ENCODE measurements at places on chromosomes 4 and X. TPM values are rescaled to one million over a fixed set of nuclear protein-coding genes. Genes with fewer than 3 reads are reported as not detected.

Gene TBX22
- 0.05 TPM for total RNA-seq

Gene SPOCK3
- total RNA-seq, result 1.2 TPM

Gene SPATA4
- not detected for total RNA-seq

Gene ATP2B3
- total RNA-seq, result 0.09 TPM

- no peaks in the 10 kb centered on the region for H3K27me3 ChIP-seq
- H3K36me3 ChIP-seq, result no peaks in the 10 kb centered on the region
- H3K27ac ChIP-seq, result no peak overlapping the region
- H3K4me3 ChIP-seq, result no peak overlapping the region
- no peaks in the 10 kb centered on the region for H3K4me1 ChIP-seq
Measured at GRCh38 chr4:58111818-58112217, 1001.6 kb upstream of the IGFBP7 start.

DNA sequence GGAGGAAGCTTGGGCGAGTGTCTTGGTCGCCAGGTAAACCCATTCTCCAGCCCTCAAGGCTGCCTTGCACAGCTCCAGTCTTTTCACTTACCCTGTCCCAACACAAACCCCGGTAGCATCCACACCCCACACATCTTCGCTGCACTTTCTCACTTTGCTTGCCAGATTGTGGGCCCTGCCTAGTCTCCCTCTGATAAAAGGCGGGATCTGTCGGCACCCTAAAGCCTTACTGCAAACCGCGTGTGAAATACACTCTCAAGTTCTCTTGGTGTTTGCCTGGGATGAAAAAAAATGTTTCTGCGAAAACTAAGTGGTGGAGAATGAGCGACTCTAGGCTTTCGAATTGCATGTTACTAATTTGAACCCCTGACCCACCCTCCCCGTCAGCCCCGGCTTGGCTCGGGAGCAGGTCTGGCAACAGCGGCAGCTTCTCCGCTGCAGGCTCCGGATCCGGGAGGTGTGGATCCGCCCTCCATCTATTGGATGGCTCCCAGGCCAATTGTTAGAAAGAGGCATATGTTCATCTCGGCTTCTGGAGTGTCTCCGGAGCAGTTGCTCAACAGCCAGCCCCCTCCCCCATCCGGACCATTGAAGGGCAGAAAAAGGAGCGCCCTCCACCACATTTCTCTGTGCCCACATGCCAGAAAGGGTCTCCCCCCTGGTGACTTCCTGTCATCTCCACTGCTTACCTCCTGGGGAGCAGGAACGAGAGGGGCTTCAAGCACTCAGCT lies 3.0 kb upstream of the CITED1 start:
- H3K36me3 ChIP-seq, result no peaks in the 10 kb centered on the region
- H3K27me3 ChIP-seq, result peaks cover 81% of the 10 kb centered on the region
- H3K27ac ChIP-seq, result no peak overlapping the region
- no peak overlapping the region for H3K4me3 ChIP-seq
- peaks cover 15% of the 10 kb centered on the region for H3K4me1 ChIP-seq

GRCh38 chrX:15594371-15594770 lies 6.4 kb downstream of the ACE2 start:
- H3K36me3 ChIP-seq, result no peaks in the 10 kb centered on the region
- no peak overlapping the region for H3K4me3 ChIP-seq
- no peak for DNase-seq
- H3K4me1 ChIP-seq, result no peaks in the 10 kb centered on the region
- no peaks in the 10 kb centered on the region for H3K27me3 ChIP-seq

GRCh38 chr4:73673286-73673685 lies 53.0 kb upstream of the RASSF6 start:
- no peaks in the 10 kb centered on the region for H3K36me3 ChIP-seq
- no peak for DNase-seq
- H3K27ac ChIP-seq, result no peak overlapping the region

- H3K36me3 ChIP-seq, result no peaks in the 10 kb centered on the region
- DNase-seq, result no peak
- H3K4me3 ChIP-seq, result no peak overlapping the region
Measured at GRCh38 chrX:132107291-132107690, 20.5 kb downstream of the FRMD7 start.

Measured in thymus (tissue), 14 donors.